ENCODE measurements at places on chromosomes 1 and 21. TPM values are rescaled to one million over a fixed set of nuclear protein-coding genes. Genes with fewer than 3 reads are reported as not detected.

PRR9 gene
- total RNA-seq, result not detected

OR2L5 gene
- 0.32 TPM for total RNA-seq

FMO5 gene
- total RNA-seq, result 2.9 TPM

TMEM51 gene
- total RNA-seq, result 1.7 TPM

ACP6 gene
- total RNA-seq, result 5.7 TPM

GUCA2B gene
- not detected for total RNA-seq

MXRA8 gene
- 684 TPM for total RNA-seq

RXRG gene
- total RNA-seq, result not detected

PARS2 gene
- 4.9 TPM for total RNA-seq

RGS18 gene
- not detected for total RNA-seq

FCMR gene
- 0.32 TPM for total RNA-seq

MAP10 gene
- 3.4 TPM for total RNA-seq

THEM5 gene
- not detected for total RNA-seq

UBE2U gene
- not detected for total RNA-seq

NDC1 gene
- 6.7 TPM for total RNA-seq

ZBTB7B gene
- 29.2 TPM for total RNA-seq

COL8A2 gene
- total RNA-seq, result 38.0 TPM

ARHGEF10L gene
- total RNA-seq, result 29.5 TPM
